ENCODE measurements at places on chromosomes 16 and 17.

- DNase-seq: no peak
These were observed 207.0 kb downstream of the MSI2 start for GRCh38 chr17:57463103-57463885.

- no peak for DNase-seq
These were observed 30.7 kb downstream of the SLC43A2 start for GRCh38 chr17:1597861-1598342.

- DNase-seq: no peak
These were observed 1.1 kb downstream of the ACSF2 start for GRCh38 chr17:50426814-50427787.

- DNase-seq: no peak
These were observed 593 bp upstream of the WDR45B start for GRCh38 chr17:82648742-82649331.

- DNase-seq: no peak
These were observed 19.7 kb downstream of the ESRP2 start for GRCh38 chr16:68216240-68216639.

DNA sequence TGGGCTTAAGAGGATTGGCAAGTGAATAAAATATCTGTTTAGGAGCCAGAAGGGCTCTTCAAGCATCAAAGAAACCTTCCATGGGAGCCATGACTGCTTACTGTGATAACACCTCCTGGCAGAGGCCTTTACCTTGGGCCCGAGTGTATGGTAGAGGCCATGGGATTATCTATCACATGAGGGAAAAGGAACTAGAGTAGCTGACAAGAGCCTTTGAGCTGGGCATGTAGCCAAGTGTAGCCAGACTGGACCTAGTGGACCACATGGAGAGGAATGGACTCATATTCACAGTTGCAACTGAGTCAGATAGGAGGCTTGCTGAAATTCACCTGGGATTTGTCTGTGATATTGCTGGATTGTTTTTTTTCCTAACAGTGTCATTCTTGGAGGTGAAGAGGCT is 276.0 kb upstream of the ZFHX3 start:
- no peak for DNase-seq

DNA sequence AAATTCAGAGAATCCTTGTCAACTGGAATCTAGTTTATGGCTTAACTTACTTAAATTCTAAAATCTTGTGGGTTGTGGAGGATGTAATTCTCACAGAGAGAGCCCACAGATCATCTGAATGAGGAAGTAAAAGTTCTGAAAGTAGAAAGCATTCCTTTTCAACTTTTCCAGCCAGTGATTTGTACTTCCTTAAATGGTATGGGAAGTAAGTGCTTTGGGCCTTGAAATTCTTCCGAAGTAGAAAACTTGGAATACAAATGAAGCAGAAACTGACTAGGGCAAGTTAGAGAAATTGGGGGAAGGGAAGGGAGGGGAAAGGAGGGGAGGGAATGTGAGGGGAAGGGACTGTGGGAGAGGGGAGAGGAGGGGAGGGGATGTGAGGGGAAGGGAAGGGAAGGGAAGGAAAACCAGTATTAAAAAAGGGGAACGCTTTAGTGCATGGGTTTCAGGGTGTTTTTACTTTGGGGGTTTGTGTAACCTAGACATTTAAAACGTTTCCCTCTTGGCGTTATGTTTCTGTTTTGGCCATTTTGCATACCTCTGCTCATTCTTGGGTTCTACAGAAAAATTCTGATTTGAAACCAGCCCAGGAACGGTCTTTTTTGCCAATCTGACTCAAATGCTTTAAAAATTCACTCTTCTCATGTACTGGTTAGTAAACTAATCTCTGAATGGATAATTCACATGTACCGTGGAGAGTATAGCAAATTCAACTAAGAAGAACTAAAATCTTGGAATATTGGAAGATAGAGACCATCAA is 15.5 kb upstream of the SNTB2 start:
- DNase-seq: peak; percentile 64

DNA sequence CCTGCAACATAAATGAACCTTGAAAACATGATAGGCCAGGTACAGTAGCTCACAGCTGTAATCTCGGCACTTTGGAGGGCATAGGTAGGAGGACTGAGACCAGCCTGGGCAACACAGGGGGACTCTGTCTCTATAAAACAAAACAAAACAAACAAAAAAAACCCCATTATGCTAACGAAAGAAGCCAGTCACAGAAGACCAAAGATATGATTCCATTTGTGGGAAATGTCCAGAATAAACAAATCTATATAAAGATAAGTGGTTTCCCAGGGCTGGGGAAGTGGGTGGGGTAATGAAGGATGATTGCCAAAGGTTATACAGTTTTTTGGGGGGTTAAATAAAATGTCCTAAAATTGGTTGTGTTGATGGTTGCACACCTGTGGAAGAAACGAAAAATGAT is 36.5 kb upstream of the SIAH1 start:
- DNase-seq: no peak

DNA sequence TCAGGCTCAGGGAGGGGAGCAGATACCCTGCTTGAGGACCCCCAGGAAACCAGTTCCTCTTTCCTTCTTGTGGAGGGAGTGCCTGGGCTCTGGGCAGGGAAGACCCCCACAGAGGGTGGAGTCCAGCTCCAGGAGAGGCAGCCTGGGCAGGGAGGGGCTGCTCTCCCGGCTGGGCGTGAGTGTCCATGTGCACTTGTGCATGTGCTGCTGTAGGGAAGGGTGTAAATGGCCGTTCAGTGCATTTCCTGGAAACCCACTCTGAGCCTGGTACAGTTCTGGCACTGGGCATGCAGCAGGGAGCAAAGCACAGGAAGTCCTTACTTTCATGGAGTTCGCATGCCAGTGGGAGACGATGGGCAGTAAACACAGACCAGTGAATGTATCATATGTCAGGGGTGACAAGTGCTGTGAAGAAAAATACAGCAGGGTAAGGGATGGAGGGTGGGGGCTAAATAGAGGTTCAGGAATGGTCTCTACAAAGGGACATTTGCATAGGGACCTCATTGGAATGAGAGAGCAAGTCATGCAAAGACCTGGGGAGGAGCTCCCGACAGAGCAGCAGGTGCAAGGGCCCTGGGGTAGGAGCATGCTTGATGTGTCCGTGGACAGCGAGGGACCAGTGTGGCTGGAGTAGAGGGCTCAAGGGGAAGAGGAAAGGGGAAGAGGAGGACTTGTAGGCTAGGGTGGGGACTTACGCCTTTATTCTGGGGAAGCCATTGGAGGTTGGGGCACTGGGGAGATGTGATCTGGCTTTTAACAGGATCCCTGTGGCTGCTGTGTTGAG is 5.5 kb downstream of the STARD3 start:
- no peak for DNase-seq

DNA sequence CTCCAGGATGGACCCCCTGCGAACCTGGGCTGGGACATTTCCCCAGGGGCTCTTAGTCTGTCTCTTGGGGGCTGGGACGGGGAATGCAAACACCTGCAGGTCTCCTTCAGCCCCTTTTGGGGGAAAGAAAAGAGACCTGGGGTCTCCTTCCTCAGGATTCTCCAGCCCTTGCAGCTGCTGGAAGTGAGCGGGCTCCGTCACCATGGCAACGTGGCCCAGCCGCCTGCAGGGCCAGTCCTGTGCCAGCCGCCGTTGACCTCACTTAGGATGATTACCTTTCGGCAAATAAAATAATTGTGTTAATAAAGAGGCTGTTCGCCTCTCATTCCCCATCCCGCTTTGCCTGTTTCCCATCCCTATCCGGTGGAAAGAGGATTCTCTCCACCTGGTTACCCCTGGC is 25.7 kb downstream of the MRM1 start:
- DNase-seq: no peak

GRCh38 chr17:77935121-77935571 is 23.4 kb upstream of the TNRC6C start:
- DNase-seq: no peak

DNA sequence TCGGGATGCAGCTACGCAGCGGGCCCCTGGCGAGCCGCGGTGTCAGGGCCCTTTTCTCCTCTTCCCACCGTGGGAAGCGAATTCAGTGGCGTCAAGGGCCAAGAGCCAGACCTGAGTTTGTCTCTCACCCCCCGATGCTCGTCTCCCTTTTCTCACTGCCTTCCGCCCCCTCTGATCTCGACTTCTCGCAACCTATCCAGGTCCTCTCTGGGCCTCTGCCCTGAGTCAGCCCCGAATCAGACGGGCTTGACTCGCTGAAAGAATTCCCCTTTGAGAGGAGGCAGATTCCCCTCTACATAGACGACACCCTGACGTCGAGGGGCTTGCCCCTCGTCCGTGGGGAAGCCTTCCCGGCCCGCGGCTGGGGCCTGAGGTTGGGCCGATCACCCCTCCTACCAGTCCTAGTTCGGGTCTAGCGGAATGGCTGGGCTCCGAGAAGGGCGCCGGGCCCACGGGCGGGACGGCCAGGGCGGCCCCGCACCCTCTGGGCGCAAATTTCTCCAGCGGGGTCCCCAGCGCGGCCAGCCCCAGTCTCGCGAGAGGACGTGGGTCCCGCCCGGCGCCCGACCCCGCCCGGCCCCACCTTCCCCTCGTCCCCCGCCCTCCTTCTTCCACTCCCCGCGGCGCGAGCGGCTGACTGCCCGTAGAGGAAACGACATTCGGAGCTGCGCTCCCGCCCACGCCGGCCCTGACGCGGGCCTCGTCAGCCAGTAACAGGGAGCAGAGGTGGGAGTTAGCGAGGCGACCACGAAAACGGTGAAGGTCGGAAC is at the start of gene GGNBP2:
Gene GGNBP2, plus strand, starts transcription at position 613 of the 770 bp plus-strand sequence. CDS start 806 bp downstream, outside the sequence.
- DNase-seq: peak; percentile 87

DNA sequence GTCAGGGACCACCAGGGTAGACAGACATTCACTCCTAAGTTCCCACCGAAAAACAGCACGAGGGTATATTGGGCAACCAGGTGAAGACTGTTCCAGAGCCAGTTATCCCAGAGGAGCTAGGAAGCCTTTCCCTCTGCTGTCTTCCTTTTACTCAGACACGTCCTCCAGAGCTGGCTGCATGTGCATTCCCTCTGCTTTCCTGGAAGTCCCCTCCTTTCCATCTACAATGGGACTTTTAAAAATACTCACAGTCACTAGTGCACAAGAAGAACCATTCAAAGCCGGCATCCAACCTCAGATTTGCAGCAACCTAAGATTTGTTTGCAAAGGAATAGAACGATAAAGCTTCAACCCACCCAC is 32.5 kb upstream of the CRISPLD2 start:
- DNase-seq: no peak

- DNase-seq: no peak
These were observed 91.5 kb upstream of the NLRP1 start for GRCh38 chr17:5675625-5676421.

- DNase-seq: no peak
These were observed 17.1 kb upstream of the ATP6V0A1 start for GRCh38 chr17:42441371-42442195.

- DNase-seq: no peak
These were observed 603 bp upstream of the MRTFB start for GRCh38 chr16:14070555-14070876.

GRCh38 chr17:4938688-4939545 is 929 bp downstream of the SLC25A11 start:
- no peak for DNase-seq

GRCh38 chr17:16027708-16028584 is 28.3 kb downstream of the TTC19 start:
- peak; percentile 74 for DNase-seq

DNA sequence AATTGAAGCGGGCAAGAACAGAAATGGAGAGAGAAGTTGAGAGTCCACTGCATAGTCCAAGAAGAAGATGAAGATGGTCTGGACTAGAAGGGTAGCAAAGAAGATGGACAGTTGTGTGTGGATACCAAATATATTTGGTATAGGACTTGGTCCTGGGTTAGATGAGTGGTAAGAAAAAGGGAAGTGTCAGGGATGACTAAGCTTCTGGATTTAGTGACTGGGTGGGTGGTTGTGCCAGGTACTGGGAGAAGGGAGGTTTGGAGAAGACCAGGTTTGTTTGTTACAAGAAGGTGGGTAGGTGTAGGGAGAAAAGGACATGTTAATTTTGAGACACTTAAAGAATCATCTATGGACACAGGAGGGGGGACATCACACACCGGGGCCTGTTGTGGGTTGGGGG is 5.4 kb downstream of the VMP1 start:
- DNase-seq: no peak

GRCh38 chr17:76477576-76477975 is 10.2 kb downstream of the AANAT start:
- DNase-seq: no peak

GRCh38 chr16:27322858-27323780 is 9.3 kb downstream of the IL4R start:
- no peak for DNase-seq

DNA sequence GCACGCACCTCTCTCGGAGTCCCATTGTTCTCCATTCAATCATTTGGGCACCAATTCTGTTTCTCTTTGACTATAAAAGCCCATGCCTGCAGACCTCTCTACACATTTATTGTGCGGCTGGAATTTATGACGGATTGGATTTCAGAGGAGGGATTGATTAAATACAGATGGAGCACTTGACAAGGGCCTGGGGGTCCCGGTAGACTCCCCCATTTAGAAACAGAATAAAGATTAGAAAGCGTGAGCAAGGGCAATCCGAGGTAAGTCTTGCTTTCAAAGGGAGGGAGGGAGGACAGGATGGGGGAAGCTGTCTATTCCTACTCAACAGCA is 15.1 kb upstream of the PITPNM3 start:
- DNase-seq: no peak

- DNase-seq: no peak
These were observed 13.8 kb downstream of the STXBP4 start for GRCh38 chr17:54982399-54982798.

Measured in fibroblast of skin of left quadriceps (primary cell).